ENCODE measurements at places on chromosomes 2 and 18.

DNA sequence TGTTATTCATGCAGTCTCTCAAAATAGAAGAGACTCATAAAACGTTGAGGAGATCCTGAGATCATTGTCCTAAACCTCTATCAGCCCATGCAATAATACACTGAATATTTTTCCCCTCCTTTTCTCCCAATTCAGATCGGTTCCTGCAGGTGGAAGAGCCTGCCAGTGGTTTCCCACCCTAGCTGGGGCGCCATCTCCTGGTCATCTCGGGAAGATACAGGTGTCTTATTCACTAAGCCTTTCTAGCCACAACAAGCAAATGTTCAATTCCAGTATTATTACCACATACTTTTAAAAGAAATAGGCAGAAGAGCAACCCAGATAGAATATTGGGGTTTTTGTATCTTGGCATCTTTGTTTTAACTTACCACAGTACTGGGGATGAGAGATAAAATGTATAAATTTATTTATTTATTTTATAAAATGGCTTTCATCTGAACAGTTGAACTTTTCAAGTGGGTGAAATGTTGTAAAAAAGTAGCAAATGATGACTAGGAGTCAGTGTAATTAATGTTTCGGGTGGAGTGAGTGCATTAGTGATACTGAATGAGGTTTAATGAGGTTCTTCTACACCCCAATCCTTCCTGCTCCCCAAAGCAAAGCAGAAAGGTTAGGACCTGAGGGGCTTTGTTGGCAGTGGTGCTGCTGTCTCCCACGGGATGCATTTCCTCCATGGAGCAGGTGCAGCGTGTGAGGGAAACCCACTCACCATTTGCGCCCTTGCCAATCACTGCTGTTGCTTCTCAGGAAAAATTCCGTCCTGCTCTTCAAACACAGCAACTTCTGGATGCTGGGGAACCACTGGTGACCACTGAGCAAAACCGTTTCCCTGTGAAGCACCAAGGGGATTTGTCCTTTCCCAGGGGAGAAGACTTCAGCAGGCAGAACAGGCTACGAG, 147.1 kb upstream of the FHL2 start:
- DNase-seq, result peak; percentile 79

- no peak for DNase-seq
These were observed 30.3 kb downstream of the TFCP2L1 start for GRCh38 chr2:121254748-121255147.

DNA sequence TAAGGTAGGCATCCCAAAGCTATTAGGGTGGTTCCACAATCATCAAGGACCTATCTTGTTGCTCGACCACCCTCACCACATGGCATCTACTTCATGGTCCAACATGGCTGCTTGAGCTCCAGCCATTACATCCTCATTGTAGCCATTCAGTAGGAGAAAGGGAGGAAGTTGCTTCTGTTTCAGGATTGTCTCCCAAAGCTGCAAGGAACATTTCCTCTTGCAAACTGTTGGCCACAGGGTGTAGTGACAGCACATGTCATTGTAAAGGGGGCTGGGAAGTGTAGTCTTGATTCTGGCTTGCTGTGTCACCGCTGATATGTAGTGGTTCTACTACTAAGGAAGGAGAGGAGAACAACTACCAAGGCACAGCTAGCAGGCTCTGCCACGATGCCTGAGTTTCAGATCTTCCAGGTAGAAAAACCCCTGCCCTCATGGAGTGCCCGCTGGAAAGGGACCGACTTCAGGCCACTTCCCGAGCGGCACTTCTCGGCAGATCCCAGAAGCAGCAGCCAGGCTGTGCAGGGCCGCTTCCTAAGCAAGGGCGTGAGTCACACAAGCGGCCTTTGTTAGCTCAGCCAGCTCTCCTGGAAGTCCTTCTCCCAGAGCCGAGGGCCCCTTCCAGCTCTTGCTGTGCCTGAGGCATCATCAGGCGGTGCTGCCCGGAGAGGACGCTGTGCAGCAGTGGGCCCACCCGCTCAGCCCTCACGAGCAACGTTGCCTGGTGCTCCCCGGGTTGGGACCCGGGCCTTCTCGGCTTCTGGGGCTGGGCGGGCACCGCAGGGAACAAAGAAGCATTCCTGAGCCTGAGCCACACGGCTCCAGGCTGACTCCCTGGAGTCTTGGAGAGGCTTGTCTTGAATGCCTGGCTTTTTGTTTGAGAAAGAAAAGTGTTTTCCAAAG, 58.2 kb downstream of the HS6ST1 start:
- DNase-seq, result no peak

- DNase-seq, result no peak
These were observed 51.3 kb upstream of the NABP1 start for GRCh38 chr2:191626497-191627151.

DNA sequence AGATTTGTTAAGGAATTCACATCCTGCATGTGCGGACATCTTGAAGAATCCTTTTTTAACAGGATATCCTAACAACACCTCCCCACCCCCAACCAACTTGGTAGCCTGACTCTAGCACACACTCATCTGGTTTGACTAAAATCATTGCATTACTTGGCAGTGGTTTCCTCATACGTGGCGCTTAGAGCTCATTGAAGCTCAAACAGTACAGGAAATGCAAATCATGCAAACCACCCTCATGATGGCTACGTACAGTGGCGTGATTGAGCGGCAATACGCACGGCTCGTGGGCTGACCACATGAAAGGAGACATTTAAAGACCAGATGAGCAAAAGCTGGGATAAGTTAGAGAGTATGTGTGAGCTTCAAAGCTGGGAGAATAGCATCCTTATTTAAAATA, 336.2 kb downstream of the ZEB2 start:
- no peak for DNase-seq

GRCh38 chr18:68417166-68417799, 297.6 kb downstream of the TMX3 start:
- DNase-seq, result no peak

- no peak for DNase-seq
These were observed 23.1 kb downstream of the PASK start for GRCh38 chr2:241126201-241126611.

GRCh38 chr18:37450434-37451132, 115.0 kb downstream of the CELF4 start:
- DNase-seq, result peak; percentile 66

DNA sequence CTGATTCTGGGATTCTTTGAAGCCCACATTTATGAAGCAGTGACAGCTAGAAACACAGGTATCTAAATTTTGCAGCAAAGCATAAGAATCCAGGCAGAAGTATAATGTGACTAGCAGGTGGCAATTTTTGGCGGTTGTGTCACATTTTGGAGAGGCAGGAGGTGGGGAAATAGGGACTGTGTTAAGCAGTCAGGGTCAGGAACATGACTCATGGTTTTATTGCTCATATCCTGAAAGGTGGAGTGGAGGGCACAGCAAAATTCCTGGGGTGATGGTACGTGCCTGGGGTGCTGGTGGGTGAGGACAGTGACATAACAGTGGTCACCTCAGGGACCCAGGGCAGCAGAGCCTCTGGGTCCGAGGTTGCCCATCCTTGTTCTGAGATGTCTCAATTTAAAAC, 63.5 kb upstream of the TTN start:
- no peak for DNase-seq

GRCh38 chr2:163644238-163644637, 91.6 kb downstream of the FIGN start:
- no peak for DNase-seq

DNA sequence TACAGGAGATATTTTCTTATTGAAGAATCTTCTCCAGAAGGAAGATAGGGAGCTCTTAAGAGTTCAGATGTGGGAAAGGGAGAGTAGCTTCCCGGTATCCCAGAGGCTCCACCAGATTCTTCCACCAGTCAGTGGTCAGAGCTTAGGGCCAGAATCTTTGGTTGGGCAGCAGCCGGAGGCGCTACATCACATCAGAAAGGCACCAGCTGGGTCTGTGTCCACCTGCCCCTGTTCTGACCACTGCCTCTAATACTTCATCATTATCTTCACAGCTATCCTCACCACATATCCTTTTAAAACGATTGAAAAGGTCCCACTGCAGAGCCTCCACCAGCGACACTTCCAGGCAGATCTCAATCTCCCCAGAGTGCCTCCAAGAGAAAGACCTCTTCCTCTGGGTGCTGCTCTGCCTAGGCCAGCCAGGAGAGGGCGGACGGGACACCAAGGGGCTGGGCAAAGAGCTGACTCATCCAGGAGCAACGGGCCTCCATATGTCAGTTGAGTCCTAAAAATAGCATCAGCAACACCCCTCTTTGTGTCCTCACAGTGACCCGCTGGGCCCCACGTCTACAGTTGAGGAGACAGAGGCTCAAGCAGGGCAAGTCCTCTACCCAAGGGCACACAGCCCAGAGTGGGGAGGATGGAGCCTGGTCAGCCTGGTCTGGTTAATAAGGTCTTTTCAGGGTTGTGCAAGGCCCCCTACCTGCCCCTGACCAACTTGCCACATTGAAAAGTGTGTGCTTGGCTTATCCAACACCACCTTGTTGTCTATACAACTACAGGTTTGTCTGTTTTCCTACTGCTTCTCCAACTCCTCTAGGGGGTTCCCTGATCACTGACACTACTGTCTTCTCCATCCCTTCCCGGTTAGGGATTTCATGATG, 81.2 kb downstream of the ADD2 start:
- no peak for DNase-seq

DNA sequence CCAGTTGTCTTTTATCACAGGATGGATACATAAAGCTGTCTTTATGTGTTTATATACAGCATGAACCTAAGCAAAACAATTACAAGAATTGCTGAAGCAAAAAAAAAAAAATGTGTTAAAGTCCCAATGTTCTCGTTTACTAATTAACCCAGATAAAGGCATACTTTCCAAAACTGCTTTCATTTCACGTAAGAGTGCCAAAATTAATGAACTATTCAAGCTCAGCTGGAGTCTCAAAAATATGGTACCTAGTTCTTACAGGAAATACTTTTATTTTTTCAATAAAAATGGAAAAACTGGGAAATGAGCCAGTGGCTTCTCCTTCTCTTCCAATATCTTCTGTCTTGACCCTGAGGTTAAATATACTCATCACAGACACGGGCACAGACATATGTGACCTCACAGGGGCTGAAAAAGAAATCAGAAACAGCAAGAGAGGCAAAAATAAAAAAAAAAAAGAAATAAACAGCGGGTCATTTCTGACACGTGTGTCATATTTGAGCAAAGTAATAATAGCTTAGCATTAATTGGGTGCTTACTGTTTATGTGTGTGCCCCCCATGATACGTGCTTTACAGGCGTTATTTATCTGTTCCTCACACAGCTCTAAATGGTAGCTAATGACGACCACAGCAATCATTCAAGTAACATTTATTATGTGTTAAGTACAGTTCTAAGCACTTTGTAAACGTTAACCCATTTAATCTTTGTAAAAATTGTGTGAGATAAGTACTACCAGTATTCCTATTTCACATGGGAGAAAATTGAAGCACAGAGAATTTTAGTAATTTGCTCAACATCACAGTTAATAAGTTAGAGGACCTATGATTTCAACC, 158.0 kb upstream of the MMADHC start:
- DNase-seq, result no peak

GRCh38 chr2:98127229-98127989, 40.4 kb downstream of the VWA3B start:
- no peak for DNase-seq

DNA sequence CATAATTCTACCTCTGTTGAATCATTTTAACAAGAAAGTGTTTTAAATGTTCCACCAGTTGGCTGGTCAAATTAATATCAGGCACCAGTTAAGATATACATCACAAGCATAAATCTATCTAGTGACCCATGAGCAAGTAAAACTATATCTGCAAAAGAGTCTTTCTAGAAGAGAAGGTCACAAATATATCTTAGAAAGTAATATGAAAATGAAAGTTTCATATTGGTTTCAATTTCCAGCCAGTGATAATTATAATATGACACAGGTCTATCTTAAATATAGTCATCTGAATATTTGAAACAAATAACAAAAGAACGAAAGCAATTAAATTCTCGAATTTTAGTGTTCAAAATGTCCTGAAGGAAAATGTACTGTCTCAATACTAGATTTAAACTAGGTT, 282.5 kb upstream of the KYNU start:
- DNase-seq, result no peak

DNA sequence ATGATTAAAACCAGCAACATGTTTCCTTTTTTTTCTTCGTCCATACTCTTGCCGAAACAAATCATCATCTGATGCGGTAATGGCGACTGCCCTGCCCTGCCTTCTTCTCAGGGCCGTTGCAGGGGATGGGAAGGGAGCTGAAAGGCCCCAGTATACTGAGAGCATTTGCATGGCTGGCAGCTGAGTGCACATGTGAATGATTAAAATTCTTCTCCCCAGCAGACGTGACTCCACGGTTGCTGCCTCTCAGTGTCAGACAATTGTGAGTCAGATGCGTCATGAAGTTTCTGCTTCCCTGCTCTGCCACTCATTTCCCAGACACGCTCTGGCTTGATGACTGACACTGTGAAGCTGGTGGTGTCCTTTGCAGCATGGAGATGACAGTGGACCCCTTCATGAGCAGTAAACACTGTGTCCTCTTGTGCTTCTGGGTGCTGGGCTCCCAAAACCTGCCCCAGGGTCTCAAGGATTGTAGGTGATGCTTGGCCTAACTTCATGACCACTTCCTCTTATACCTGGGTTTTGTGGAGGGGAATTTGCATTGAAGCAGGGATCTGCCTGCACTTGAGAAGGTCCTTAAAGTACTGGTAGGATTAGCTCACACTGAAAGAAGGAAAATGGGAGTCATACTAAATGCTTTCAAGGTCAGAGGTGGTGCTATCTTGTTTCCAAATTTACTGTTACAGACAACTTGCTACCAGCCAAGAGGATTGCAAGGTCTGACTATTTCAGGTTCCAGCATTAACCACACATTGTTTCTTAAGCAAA, 222.5 kb upstream of the COPS8 start:
- DNase-seq, result no peak

DNA sequence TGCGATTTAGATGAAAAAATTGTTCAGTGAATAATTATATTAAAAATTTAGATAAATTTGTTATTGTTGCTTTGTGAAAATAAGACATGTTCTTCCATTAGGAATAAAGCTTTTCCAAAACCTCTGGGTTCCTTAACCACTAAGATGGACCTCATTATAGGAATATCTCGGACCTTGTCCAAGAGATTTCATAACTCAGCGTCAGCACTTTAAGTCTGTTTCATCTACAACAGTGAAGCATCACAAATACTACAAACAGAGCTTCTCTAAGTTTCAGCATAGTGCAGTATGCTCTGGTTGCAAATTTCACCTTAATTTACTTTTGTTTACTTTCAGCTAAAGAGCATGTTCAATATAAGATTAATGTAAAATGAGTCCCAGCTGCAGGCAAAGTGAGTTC, 150.3 kb downstream of the UBE2E3 start:
- DNase-seq, result no peak

- DNase-seq, result peak; percentile 79
These were observed at the start of gene SCG2 for GRCh38 chr2:223601932-223602666. Gene SCG2, minus strand, starts transcription at chr2:223602361. Its CDS starts 3,079 bp downstream, at chr2:223599282.

DNA sequence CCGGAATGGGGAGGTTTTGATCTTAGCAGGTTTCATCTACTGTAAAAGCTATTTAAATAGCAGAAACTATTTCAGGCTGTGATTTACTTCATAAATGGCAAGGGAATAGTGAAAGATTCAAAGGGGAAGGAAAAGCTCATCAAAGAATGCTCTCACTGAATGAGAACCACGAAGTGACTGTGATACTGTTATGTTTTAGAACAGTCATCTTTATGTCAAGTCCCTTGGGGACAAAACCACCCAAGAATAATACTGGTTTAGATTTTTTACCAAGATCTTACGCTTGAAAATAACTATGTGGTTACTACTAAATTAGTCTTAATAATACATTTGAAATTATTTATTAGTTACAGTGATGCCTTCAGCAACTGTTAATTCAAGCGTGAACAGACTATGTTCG, 28.1 kb downstream of the FARSB start:
- no peak for DNase-seq

GRCh38 chr2:177154809-177155208, 57.8 kb upstream of the HNRNPA3 start:
- no peak for DNase-seq

GRCh38 chr2:172710584-172711047, 25.0 kb upstream of the RAPGEF4 start:
- peak; percentile 51 for DNase-seq

Measured in mesothelial cell of epicardium (in vitro differentiated cells).